ENCODE measurements at places on chromosomes 6 and 20.

- DNase-seq, result no peak
These were observed 45.4 kb downstream of the ALDH5A1 start for GRCh38 chr6:24540197-24540596.

DNA sequence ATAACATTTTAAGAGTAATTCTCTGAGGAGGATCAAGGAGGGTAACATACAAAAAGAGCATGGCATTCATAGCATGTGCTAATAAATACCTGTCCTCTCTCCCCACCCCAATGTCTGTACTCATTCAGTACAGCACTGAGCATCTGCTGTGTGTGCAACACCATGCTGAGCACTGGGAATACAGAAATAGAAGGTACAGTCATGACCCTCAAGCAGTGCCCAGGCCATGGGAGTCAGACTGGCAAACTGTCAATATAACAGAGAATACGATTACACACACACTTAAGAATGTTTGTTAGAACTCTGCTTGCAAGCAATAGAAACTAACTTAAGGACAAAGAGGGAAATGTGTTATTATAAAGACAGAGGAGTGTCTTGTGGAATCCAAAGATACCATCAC, 24.7 kb upstream of the ZFAND3 start:
- no peak for DNase-seq

- DNase-seq, result no peak
These were observed 12.1 kb upstream of the PAX1 start for GRCh38 chr20:21693322-21693721.

DNA sequence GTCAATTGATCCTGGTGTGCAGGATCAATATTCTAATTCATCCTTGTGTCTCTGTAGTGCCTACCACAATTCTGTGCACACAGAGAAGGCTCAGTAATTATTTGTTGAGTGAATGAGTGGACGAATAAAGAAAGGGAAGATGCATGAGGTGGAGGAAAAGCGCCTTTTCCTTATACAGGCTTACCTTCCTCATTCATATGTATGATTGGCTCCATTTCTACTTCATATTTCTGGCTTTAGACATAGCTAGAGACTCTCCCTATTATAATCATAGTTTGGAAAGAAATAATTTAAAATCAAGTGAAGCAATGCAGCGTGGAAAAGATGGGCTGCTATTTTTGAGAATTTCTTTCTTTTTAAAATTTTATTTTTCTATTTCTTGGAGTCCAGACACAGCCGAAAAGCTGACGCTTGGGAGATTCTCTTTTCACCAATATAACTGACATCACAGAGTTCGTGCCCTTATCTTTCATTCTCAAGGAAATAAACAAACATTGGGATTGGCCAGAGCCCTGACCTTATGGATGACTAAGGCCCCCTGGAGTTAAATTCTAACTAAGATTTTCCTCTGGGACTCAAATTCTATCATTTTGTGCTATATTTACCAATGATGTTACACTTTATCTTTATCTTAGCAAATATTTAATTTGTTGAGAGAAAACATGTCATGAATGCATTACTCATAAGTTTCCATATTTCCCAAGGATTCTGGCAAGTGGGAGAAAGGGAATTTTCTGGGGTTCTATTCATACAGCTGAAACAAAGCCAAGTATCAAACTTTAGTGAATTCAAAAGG, 48.1 kb downstream of the PRL start:
- no peak for DNase-seq

GRCh38 chr20:12535770-12536169, 473.0 kb upstream of the SPTLC3 start:
- DNase-seq, result no peak

DNA sequence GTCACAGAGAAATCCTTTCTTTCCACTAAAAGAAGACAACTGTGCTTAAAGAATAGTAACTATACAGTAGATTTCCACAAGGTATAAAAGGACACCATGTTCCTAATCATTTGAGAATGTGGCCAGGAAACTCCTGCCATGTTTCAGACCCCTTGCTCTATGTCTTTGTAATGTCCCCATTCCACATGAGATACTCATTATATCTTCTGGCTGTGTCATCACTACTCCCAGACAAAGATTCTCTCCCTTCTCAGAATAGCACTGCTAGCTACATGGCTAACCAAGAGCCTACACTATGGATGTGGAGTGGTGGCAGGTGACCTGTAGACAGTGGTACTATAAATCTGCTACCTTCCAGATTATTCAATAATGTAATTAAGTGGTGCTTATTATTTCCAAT, 218.1 kb upstream of the MCHR2 start:
- no peak for DNase-seq

DNA sequence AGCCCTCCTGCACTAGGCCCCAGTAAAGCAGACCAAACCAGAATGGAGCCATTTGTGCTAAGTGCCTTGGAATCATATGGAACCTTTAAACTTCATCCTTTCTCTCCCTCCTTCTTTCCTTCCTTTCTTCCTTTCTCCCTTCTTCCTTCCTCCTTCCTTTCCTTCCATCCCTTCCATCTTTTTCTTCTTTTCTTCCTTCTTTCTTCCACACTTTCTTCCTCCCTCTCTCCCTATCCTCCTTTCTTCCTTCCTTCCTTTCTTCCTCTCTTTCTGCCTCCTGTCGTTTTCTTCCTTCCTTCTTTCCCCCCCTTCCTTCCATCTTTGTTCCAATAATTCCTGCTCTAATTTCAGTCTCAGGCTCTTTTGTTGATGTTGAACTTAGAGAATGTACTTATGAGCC, 11.2 kb upstream of the SFT2D1 start:
- no peak for DNase-seq

DNA sequence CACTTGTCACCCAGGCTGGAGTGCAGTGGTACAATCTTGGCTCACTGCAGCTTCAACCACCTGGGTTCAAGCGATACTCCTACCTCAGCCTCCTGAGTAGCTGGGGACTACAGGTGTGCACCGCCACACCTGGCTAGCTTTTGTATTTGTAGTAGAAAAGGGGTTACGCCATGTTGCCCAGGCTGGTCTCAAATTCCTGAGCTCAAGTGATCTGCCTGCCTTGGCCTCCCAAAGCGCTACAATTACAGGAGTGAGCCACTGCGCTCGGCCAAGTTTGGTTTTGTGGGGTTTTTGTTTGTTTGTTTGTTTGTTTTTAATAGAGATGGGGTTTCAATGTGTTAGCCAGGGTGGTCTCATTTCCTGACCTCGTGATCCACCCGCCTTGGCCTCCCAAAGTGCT, 12.3 kb downstream of the LOC128125822 start:
- DNase-seq, result no peak

DNA sequence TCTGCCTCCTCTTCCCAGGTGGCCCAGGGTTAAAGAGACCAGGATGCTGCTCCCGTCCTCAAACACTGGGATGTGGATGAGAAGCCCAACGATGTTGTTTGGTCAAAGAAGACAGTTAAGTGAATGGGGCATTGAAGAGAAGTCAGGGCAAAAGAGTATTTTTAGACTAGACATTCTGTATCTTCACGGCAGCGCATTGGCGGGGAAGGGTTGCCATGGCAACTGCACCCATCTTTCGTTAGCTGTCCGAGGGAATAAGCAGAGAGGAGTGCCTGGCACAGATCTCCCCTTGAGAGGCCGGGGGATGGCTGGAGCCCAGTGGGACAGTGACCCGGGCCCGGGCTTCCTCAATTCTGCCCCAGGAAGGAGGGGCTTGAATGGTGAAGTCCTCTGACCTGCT, 56.4 kb upstream of the GPR31 start:
- no peak for DNase-seq

DNA sequence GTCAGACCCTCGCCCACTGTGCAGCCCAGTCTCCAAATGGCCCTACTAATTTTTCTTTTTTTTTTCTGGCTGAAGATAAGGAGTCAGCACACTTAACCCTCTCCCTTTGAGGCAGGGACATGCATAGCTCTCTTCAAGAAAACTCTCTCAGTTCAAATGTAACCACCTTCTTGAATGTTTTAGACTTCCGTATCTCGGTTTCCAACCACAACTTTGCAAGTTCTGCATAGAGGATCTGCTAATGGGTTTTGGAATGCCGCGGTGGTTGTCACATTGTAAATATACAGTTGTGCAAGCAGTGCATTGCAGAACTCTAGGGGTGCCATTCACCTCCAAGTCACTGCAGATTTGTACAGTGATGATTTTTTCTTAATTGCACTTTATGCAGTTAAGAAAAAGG, 59.4 kb upstream of the SLC35B3 start:
- DNase-seq, result no peak

DNA sequence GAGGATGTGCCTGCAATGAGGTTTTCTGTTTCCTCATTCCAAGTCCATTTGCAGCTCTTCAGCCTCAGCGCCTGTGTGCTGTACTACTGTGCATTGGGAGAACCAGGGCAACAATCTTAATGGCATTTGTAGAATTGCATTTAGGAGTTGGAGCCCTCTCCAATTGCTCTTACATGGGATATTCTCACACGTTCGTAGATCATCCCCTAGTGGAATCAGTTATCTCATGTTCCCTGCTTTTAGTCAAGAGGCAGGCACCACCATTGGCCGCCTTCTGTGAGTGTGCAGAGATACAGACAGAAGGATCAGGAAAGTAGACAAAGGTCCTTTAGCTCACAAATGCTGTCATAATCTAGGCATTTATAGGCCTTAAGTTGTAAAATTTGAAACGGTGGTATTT, 84.2 kb upstream of the RGS17 start:
- no peak for DNase-seq

- no peak for DNase-seq
These were observed 105.2 kb upstream of the CARMIL1 start for GRCh38 chr6:25173951-25174474.

GRCh38 chr6:109255087-109255486, 127.2 kb downstream of the CD164 start:
- no peak for DNase-seq

- DNase-seq, result no peak
These were observed 48.2 kb downstream of the GMDS start for GRCh38 chr6:2197177-2197671.

GRCh38 chr6:10331334-10331968, 83.4 kb downstream of the TFAP2A start:
- no peak for DNase-seq

DNA sequence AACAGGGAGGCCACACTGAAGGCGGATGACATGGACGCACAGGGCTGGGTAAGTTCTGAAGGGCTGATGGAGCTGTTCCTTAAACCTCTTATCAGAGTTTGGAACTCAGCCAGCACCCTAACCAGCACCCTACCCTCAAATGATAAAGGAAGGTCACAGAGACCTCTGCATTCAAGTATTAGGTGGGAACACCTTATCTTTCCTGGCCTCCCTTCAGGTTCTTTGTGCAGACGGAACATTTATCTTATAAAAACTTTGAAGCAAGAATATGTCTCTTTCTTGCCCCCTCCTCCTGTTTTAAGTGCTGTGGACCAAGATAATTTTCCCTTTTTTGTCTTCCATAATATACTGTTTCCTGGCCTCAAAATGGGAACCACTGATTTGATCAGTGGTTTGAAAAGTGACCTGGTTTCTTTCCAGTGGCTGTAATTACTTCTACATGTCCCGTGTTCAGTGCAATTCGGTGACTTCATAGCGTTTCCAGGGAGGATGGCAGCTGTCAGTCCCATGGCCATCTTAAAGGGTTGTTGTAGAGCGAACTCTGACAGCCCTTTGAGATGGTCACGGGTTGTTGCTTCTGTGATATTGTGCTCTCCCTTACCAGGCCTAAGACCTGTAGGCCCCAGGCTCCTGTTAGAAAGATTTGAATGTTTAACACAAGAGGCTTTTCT, 213.2 kb upstream of the MYLIP start:
- no peak for DNase-seq

- no peak for DNase-seq
These were observed 132.7 kb upstream of the SLC24A3 start for GRCh38 chr20:19079536-19080299.

- no peak for DNase-seq
These were observed 103.2 kb upstream of the TIAM2 start for GRCh38 chr6:154891901-154892300.

- DNase-seq, result no peak
These were observed 6.4 kb downstream of the HINT3 start for GRCh38 chr6:125962900-125963497.

DNA sequence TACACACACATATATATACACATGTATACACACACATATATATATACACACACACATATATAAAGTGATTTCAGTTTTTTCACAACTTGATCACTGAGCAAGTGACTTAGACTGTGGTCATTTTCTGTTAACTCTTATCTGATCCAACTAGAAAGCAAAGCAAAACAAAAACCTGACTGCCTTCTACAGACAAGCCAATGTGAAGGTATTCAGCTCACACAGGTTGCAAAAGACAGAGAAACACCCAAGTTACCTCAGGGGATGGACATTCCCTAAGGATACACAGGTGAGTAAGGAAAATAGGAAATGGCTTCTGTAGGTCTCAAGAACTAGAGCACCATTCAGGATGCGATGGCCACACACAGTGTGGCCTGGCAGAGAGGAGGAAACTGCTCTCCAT, 58.4 kb upstream of the IER3 start:
- no peak for DNase-seq

GRCh38 chr20:1301031-1301529, 27.9 kb downstream of the SDCBP2 start:
- no peak for DNase-seq

GRCh38 chr6:41576667-41577066, 30.5 kb downstream of the FOXP4 start:
- no peak for DNase-seq

DNA sequence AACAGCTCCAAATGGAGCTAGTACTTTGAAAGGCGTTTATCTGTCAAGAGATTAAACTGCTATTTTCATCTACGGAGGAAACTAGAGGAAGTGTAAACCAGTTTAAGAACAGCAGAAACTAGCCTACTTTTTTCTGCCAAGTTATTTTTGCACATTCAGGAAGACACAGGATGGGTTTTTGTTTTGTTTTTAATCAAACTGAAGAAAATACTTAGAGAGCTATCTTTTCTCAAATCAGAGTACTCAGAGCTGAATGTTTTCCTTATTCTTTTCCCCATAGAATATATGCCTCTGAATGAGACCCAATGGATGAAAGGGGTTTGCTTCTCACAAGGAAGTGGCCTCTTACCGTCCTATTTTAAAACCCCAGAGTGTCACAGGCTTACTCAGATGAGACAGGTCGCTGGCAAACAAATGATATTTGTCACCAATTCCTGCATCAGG, 538.5 kb downstream of the CD83 start:
- DNase-seq, result no peak

GRCh38 chr6:35230950-35231349, 17.2 kb downstream of the SCUBE3 start:
- DNase-seq, result no peak

GRCh38 chr20:62176866-62177265, 6.0 kb upstream of the MTG2 start:
- DNase-seq, result no peak

- DNase-seq, result no peak
These were observed 56.8 kb downstream of the NOL4L start for GRCh38 chr20:32528171-32528891.
